ENCODE measurements at places on chromosomes 2 and 18.

DNA sequence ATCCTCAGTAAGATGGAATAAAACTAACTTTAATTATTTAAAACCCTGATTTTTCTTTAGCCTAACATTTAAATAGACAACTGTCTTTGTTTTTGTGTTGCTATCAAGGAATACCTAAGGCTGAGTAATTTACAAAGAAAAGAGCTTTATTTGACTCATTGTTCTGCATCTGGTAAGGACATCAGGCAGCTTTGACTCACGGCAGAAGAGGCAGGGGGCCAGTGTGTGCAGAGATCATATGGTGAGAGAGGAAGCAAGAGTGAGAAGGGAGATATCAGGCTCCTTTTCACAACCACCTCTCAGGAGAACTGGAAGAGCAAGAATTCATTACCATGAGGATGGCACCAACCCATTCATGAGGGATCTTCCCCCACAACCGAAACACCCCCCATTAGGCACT, 64.6 kb upstream of the TFPI start:
- no peaks in the 10 kb centered on the region for H3K4me1 ChIP-seq
- no peak overlapping the region for H3K27ac ChIP-seq
- no peaks in the 10 kb centered on the region for H3K36me3 ChIP-seq
- H3K4me3 ChIP-seq: no peak overlapping the region
- no peaks in the 10 kb centered on the region for H3K27me3 ChIP-seq

DNA sequence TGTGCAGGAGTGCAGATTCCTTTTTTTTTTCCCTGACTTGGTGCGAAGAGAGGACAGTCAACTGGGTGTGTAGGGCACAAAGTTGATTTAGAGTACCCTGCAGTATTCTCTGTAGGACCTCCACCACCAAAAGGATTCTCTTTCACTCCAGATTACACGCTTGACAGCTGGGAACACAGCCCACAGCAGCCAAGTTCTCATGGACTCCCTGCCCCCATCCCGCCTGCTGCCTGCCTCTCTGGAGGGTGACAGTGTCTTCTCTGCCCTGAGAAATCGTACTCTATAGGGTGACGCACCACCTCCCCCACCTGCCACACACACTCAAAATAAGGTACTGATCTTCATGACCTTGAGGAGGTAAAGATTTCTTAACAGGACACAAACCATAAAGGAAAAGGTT, 26.6 kb upstream of the IHH start:
- H3K27ac ChIP-seq: no peak overlapping the region
- H3K4me3 ChIP-seq: no peak overlapping the region

DNA sequence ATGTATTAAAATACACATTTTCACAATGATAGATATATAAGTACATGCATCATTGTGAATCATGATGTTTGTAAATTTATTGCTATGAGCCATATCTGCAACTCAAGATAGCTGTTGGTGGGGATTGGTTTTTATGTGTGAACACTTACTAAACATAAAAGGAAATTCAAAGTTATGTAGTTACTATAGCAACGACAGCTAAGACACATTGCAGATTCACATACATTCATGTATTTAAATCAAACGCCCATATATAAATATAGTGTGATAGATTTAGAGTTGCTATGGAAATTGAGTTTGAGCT, 65.6 kb downstream of the MAPRE2 start:
- no peak for DNase-seq
- H3K27ac ChIP-seq: no peak overlapping the region
- no peak overlapping the region for H3K4me3 ChIP-seq
- peaks cover 25% of the 10 kb centered on the region for H3K36me3 ChIP-seq
- no peaks in the 10 kb centered on the region for H3K27me3 ChIP-seq
- peaks cover 53% of the 10 kb centered on the region for H3K4me1 ChIP-seq

DNA sequence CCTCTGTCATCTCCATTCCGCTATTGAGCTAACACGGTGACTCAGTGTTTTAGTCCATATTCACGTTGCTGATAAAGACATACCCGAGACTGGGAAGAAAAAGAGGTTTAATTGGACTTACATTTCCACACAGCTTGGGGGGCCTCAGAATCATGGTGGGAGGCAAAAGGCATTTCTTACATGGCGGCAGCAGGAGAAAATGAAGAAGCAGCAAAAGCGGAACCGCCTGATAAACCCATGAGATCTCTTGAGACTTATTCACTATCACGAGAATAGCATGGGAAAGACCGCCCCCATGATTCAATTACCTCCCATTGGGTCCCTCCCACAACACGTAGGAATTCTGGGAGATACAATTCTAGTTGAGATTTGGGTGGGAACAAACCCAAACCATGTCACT, 22.6 kb upstream of the CXXC1 start:
- H3K36me3 ChIP-seq: no peaks in the 10 kb centered on the region
- DNase-seq: no peak
- no peak overlapping the region for H3K27ac ChIP-seq
- peaks cover 10% of the 10 kb centered on the region for H3K4me1 ChIP-seq

DNA sequence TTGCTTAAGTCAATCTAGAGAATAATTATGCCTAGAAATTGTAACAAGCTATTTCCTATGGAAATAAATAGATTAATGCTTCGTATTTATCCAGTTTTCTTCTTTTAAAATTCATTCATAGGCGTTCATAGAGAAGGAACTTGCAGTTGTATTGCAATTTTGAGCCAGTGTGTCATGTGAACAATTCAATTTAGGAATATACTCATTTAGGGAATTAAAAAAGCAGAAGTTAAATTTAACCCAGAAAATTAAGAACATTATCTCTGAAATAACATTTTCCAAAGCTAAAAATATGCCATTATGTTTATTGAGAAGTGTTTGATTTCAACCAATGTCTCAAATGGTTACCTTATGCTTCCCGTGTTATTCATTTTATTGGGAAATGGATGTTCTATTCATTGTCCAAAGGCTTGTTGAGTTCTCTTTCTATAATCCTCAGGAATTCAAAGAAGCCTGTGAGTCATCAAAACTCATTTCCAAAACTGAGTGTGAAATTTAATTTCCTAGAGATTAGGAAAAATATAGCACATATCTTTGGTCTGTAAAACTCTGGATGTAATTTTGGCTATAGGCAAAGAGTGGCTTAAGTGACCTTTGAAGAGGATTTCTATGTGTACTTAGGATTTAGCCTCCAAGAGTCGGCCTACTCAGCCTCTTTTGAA, 99.7 kb downstream of the SLC8A1 start:
- no peaks in the 10 kb centered on the region for H3K36me3 ChIP-seq
- H3K27ac ChIP-seq: no peak overlapping the region
- no peak overlapping the region for H3K4me3 ChIP-seq

DNA sequence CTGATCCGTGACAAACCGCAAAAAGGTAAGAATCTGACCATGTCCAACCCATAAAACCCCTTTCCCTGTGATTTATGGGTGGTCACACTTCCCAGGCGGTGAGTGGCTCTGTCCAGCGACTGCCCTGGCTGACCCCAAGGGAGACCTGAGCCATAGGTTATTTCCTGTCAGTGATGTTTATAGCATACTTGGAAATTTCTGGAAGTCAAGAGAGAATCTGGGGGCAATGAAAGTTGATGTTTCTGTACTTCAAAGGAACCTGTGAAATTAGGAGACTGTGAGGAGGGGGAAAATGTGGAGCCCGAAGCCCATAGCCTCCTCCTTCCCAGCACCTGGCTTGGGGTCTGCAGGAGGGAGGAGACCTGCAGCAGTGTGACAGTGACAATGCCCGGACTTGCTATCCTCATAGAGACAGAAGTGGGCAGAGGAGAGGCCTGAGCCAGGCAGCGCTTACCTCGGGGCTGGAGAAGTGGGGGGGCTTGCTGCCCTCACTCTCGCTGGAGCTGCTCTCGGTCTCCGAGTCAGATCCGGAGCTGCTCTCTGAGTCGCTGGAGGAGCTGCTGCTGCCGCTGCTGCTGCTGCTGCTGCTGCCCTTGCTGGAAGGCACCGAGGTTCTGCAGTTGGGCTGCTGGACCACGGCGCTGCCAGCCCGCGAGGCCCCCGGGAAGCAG, 111.3 kb upstream of the REV1 start:
- H3K27ac ChIP-seq: no peak overlapping the region
- H3K27me3 ChIP-seq: no peaks in the 10 kb centered on the region
- no peaks in the 10 kb centered on the region for H3K36me3 ChIP-seq
- H3K4me3 ChIP-seq: no peak overlapping the region
- DNase-seq: no peak

GRCh38 chr2:60836491-60836890, 44.9 kb upstream of the REL start:
- H3K36me3 ChIP-seq: no peaks in the 10 kb centered on the region
- peaks cover 43% of the 10 kb centered on the region for H3K4me1 ChIP-seq
- H3K27ac ChIP-seq: no peak overlapping the region
- no peaks in the 10 kb centered on the region for H3K27me3 ChIP-seq
- H3K4me3 ChIP-seq: no peak overlapping the region
- no peak for DNase-seq

- no peaks in the 10 kb centered on the region for H3K27me3 ChIP-seq
- H3K4me1 ChIP-seq: peaks cover 24% of the 10 kb centered on the region
- DNase-seq: no peak
- H3K27ac ChIP-seq: no peak overlapping the region
These were observed 46.1 kb downstream of the SERTAD2 start for GRCh38 chr2:64607381-64608304.

- no peak for DNase-seq
- no peak overlapping the region for H3K27ac ChIP-seq
- H3K27me3 ChIP-seq: peaks cover 10% of the 10 kb centered on the region
These were observed 72.0 kb upstream of the ZCCHC2 start for GRCh38 chr18:62450546-62451410.

DNA sequence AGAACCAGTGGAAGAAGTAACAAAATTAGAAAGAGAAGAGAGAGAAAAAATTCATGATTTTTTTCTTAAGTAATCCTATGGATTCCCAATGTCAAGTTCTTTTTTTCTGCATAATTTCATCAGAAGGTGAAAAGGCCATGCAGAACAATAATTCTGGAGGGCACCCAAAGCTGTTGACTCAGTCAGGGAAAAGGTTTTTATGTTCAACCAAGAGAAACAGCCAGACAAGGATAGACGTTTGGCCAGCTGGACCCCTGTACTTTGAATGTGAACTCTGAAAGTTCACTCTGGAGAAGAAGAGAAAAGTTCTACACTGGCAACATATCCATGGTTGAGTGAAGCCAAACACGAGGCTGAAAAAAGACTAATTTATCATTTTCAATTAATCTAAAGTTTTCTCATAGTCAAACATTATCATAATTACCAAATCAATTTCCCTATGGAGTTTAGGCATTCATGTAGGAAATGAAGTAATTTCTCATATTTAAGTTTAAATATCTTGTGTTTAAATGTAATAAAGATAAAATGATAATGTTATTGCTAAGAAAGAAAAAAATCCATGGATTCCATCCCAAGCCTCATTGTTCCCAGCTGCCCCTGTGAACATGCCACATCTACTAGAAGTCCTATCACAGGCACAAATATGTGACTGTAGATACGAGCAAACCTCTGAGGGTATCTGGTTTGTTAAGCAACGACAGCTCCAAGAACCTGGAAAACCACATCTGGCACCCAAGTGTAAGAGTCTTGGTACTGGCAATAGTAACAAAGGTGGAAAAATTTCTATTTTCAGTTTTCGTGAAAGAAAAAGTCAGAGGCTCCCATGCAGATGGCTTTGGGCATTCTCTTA, 742.7 kb upstream of the ACVR2A start:
- H3K27ac ChIP-seq: no peak overlapping the region
- peaks cover 4% of the 10 kb centered on the region for H3K27me3 ChIP-seq
- no peak for DNase-seq
- no peaks in the 10 kb centered on the region for H3K36me3 ChIP-seq
- peaks cover 3% of the 10 kb centered on the region for H3K4me1 ChIP-seq

DNA sequence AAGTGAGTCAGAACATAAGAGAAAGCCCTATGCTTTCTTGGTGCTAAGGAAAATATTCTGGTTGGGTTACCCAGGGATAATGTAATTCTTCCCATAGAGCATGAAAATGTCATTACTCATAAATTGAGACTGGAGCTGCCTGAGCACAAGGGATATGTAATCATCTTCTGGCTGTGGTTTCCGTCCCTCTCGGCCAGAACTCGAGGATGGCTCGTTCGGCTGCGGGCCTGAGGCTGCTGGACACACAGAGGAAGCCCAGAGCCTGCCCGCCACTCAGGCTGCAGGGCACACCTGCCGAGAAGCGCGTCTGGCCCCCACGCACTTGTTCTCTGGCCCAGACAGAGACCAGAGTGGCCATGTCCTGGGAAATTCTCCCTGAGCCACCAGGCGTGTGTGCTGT, 104.9 kb downstream of the ASAP2 start:
- H3K36me3 ChIP-seq: no peaks in the 10 kb centered on the region
- DNase-seq: no peak
- H3K4me3 ChIP-seq: no peak overlapping the region
- H3K27ac ChIP-seq: no peak overlapping the region

DNA sequence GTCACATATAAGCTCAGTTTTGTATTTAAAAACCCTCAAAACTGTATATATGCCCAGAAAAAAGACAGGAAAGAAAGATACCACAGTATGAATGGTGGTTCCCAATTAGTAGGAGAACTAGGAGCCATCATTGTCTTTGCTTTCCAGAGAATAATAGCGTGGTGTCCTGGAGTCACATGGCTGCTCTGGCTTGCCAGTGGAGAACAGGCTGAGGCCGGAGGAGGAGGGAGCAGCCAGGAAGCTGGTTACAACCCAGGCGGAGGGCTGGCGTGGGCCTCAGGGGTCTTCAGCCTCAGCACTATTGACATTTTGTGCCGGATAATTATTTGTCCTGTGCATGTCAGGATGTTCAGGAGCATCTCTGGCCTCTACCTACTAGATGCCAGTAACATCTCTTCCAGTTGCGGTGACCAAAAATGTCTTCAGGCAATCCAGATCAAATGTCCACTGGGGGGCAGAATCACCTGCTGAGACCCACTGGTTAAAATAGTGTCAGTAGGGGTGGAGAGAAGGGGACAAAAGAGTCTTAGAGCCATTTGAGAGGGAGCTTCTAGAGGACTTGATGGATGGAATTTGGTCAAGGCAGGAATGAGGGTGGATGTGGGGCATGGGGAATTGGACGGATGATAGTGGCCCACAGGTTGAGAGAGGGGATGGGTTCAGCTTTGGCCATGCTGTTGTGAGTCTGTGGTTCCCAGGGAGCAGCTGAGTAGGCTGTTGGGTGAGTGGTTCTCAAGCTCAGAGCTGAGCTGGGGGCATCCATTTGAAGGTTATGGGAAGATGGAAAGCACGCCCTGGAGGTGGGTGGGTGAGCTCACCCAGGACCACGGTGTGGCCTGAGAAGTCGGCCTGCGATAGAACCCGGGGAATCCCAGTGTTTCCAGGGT, 144.9 kb downstream of the AGAP1 start:
- H3K27ac ChIP-seq: no peak overlapping the region
- no peaks in the 10 kb centered on the region for H3K4me1 ChIP-seq
- no peaks in the 10 kb centered on the region for H3K36me3 ChIP-seq

DNA sequence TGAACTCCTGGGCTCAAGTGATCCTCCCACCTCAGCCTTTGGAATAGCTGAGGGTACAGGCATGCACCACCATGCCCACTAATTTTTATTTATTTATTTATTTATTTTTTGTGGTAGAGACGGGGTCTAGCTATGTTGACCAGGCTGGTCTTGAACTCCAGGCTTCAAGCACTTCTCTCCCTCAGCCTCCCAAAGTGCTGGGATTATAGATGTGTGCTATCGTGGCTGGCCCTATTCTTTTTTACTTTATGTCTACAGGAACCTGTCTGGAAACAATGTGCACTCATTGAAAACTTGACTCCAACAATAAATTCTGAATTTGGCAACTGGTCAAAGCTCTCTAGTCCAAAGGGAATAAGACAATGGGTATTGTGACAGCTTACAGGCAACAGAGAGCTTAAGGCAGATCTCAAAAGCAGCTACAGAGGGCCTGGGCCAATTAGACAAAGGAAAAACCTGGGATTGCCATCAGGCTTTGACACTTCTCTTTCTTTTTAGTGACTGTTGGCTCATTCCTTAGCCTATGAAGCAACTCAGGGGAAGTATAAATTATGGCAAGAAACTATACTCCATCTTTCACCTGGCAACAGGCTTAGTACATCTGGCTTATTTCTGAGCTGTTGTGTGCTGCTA, 55.1 kb upstream of the RAPGEF4 start:
- H3K36me3 ChIP-seq: no peaks in the 10 kb centered on the region
- H3K4me3 ChIP-seq: no peak overlapping the region
- H3K4me1 ChIP-seq: peaks cover 4% of the 10 kb centered on the region
- peaks cover 1% of the 10 kb centered on the region for H3K27me3 ChIP-seq
